ENCODE measurements at places on chromosomes 3 and 15.

- no peak for DNase-seq
Observed at GRCh38 chr3:99344216-99344615, 294.2 kb upstream of the COL8A1 start.

DNA sequence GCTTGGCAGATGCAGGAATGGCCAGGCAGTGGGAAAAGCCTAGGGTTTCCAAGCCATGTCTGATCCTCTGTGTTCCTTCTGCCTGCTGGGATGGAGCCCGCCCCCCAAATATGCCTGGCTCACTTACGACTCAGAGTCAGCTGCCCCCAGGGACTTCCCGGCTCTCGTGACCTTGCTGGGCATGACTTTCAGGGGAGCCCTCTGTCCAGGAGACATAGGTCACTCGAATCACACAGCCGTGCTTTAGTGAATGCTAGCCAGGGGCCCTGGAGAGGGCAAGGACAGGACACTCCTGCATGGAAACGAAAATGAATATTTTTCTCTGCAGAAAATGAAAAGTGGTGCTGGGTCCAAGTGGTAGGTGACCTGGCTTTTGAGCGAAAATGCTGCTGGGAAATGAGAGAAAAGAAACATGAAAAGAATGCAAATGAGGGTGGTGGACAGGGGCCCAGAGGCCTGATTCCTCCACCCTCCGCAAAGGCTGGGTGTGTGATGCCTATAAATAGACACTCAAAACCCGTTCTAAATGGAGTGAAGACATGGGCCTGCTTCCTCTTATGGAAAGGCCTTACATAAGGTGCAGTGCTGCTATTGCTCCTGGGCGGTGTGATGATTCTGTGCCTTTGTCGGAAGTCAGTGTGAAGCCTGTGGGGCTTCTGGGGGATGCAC lies 107.4 kb downstream of the APBA2 start:
- no peak for DNase-seq

- DNase-seq, result no peak
Observed at GRCh38 chr3:5583920-5584319, 396.4 kb downstream of the EDEM1 start.

GRCh38 chr3:193665370-193665989 lies 72.5 kb downstream of the OPA1 start:
- no peak for DNase-seq

DNA sequence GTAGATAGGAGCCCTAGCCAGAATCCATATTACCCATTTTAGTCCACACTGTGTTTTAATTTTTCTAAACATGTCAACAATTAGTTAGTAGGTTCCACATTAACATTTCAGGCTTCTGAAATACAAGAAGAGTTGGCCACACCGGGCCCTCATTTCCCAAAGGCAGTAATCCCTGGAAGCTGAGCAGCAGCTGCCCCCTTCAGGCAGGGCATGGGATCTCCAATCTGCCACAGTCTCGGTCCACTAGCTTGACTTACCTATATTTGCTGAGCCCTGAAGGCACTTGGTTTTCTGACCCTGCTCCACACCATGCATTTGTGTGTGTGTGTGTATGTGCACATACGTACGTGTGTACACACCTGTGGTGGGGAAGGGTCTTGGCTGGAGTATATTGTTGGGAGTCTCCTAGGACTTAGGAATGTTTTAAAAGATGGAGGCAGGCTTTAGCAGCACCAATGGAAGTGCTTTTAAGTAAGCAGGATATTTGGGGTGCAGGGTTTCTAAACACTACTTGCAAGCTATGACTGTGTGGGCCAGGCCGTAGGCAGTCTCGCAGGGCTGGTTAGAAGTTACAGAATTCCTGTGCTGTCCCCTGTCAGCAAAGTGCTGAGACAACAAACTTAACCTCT lies 71.2 kb upstream of the SOX14 start:
- no peak for DNase-seq

DNA sequence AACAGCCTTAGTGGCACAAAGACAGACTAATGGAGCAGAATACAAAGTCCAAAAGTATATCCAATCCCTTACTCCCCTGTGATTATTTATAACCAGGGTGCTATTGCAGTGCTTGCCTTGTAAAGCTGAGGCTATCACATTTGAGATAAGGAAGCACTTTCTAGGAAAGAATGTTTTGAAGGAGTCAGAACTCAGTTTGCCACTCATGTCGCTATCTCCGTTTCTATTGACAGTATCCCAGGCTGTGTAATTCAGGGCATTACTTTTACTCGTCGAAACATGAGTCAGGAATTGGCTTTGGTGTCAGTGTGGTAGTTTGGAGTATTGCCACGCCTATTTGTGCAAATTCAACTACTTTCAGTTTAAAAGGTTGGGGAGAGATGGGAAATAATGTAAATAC lies 78.4 kb downstream of the FBXL2 start:
- DNase-seq, result no peak

DNA sequence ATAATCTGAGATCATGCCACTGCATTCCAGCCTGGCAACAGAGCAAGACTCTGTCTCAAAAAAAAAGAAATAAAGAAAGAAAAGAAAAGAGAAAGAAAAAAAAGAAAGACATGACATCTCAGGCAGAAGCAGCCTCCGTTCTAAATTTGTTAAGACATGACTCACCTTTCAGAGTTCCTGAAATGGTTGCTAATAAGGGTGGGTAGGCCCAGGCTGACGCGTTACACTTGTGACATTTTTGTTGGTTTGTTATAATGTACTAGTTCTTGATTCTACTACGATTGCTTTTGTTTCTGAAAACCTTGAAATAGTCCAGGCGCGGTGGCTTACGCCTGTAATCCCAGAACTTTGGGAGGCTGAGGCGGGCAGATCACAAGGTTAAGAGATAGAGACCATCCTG lies 21.0 kb downstream of the SLC25A20 start:
- no peak for DNase-seq

- DNase-seq, result no peak
Observed at GRCh38 chr3:15164340-15164739, 41.7 kb upstream of the CAPN7 start.

GRCh38 chr3:81968658-81969057 lies 207.2 kb upstream of the GBE1 start:
- DNase-seq, result no peak
